ENCODE measurements at places on chromosomes 16 and 17.

- no peak for DNase-seq
Measured at GRCh38 chr16:86317813-86318650, 192.3 kb upstream of the FOXF1 start.

- peak; percentile 30 for DNase-seq
Measured at GRCh38 chr17:31008374-31009041, 37.7 kb downstream of the RNF135 start.

DNA sequence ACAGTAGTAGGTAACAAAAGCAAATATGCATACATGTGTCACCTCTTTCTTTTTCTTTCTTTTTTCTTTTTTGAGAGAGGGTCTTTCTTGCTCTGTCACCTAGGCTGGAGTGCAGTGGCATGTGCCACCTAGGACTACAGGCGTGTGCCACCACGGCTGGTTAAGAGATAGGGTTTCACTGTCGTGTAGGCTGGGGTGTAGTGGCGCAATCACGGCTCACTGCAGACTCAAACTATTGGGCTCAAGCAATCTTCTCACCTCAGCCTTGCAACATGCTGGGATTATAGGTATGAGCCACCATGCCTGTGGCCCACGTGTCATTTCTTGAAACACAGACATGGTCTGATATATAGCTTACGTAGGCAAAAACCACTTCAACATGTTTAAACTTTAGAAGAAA lies 397.7 kb upstream of the PMFBP1 start:
- DNase-seq, result no peak

DNA sequence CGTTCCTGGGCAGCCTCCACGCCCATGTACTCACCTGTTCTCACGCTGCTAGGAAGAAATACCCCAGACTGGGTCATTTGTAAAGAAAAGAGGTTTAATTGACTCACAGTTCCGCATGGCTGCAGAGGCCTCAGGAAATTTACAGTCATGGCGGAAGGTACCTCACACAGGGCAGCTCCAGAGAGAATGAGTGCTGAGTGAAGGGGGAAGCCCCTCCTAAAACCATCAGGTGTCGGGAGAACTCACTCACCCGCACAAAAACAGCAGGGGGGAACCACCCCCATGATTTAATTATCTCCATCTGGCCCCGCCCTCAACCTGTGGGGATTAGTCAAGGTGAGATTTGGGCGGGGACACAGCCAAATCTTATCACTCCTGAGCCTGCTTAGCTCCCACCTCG lies 18.2 kb downstream of the RAB40C start:
- no peak for DNase-seq

DNA sequence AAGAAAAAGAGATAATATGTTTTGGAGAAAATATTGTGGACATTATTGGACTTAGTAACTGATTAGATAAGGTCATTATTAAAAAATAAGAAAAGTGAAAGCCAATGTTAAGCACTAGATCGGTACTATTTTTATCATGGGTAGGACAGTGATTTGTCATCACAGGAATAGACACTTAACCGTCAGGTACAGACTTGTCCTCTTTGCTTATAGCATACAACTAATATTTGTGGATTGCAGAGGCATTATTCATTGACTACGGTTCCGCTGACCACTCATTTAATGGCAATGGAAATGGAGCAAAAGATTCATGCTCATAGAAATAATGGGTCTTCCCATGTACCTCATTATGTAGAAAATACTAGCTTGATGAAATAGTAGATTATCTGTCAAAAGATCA lies 596.3 kb upstream of the CA10 start:
- DNase-seq, result no peak

GRCh38 chr17:8080208-8080798 lies 7.2 kb downstream of the ALOX12B start:
- no peak for DNase-seq

DNA sequence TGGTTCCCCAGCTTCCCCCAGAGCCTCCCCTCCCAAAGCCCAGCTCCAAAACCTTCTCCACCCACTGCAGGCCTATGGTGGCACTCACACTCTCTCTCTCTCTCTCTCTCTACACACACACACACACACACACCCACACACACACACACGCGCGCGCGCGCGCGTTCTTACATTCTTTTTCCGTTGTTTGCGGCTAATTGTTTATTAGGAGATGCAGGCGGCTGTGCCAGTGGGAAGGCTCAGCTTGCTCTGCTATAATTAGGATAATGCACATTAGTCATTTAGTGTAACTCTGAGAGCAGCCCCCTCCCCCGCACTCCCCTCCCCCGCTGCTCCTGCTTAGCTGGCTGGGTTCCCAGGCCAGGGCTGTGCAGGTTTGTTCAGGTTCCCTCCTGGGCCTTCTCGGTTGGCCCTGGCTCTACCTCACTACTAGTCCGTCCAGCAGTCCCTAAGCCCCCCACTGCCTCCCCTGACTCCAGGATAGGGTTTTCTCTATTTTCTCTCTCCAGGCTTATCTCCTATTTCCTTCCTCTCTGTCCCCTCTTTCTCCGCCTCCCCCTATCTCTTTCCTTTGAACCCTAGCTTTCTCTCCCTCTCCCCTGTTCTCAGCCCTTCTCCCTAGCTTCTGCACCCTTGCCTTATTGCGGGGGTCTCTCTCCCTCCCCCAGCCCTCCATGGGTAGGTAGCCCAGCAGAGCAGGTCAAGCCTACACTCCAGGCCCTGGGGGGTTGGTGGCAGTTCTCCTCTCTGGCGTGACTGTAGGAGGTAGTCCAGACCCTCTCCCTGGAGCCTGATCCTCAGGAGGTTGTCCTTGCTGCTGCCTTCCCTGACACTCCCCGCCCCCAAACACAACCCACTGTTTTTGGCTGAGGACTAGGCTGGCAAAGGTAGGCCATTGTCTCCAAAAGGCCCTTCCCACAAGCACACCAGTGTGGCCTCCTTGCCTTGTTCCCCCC lies 34.0 kb downstream of the TMEM132E start:
- DNase-seq, result peak; percentile 89

GRCh38 chr16:16861546-16861945 lies 482.6 kb downstream of the NPIPA7 start:
- peak; percentile 48 for DNase-seq

GRCh38 chr17:14557480-14557879 lies 256.6 kb downstream of the HS3ST3B1 start:
- DNase-seq, result no peak

- DNase-seq, result no peak
Measured at GRCh38 chr17:79927136-79927661, 88.0 kb upstream of the CBX4 start.

- DNase-seq, result no peak
Measured at GRCh38 chr17:12691173-12691572, 25.5 kb downstream of the MYOCD start.

DNA sequence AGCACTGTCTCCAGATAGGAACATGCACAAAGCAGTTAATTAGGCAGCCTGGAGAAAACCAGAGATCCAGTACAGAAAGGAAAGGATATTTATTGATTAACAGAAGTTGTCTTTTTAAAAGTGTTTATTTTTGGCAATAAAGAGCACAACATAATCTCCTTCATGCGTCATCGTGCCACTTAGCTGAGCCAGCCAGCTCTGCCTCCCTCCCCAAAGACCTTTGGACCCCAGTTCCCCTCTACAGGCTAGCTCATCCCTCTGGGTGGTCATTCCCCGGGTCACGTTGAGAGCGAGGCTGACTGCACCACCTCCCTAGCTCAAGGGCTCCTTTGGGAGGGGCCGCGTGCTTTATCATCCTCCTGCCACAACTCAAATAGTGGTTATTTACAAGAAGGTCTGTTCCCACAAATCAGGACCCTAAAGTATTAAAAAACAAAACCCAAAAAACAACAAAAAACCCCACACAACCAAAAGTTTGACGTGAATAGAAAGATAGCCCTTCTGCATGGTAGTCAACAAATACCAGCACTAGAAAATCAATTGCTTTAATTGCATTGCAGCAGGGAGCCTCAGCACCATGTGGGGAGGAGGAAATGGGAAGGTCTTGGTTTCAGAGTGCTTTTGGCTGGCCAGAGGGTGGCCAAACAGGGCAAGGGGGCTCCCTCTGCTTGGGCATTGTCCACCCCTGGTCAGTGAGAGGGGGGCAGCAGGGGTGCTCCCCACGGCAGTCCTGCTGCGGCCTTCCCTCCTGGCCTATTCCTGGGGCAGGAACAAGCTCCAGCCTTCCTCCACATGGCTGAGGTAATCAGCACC lies 9.6 kb downstream of the POLR2C start:
- DNase-seq, result no peak

DNA sequence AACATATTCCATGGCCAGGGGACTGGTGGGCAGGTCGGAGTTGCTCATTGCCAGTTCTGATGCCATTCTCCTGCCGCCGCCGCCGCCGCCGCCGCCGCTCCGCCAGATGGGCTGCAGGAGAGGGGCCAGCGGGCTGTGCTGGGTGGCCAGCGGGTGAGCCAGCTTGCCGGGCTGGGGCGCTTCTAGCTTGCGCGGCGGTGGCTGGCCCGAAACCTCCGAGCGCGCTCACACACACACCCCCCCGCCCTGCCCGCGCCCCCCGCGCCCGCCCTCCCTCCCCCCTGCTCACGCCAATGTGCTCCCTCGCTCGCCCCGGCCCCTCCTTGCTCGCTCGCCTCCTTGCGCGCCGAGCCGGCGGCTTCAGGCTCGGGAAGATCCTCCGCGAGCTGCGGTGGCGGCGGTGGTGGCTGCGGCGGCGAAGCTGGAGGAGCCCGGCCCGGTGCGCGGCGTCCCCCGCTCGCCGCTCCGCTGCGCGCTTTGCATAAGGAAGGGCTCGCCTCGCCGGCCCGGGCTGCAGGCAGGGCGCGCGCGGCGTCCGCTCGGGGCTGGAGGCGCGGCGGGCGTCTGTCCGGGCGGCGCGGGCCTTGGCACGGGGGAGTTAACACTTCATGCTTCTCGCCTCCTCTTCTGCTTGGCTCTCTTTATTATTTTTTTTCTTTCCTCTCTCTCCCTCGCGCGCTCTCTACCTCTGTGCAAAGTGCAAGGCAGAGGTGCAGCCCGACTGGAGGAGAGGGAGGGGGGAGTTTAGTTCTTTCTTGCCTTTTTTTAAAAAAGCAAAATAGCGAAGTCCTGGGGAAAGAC lies 500 bp downstream of the MAF start:
- DNase-seq, result peak; percentile 66

GRCh38 chr17:7589204-7589868 lies 558 bp downstream of the SOX15 start:
- DNase-seq, result peak; percentile 93

GRCh38 chr17:9981344-9981915 lies 76.4 kb upstream of the RCVRN start:
- DNase-seq, result no peak

DNA sequence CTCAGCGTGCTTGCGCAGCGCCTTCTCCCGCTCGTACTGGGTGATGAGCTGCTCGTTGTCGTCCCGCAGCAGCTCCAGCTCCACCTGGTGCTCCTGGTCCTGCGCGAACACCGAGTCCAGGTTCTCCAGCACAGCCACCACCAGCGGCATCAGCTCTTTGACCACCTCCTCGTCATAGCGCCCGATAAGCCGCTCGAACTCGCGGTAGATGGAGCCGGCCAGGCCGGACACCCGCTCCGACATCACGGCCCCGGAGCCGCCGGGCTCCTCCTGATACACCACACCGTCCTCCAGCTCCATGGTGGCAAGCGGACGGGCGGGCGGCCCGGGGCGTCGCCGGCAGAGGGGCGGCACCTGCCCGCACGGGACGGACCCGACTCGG lies 320 bp downstream of the SPAG9 start:
- DNase-seq, result peak; percentile 59

GRCh38 chr17:75774471-75774990 lies 9.5 kb upstream of the GALK1 start:
- DNase-seq, result no peak

DNA sequence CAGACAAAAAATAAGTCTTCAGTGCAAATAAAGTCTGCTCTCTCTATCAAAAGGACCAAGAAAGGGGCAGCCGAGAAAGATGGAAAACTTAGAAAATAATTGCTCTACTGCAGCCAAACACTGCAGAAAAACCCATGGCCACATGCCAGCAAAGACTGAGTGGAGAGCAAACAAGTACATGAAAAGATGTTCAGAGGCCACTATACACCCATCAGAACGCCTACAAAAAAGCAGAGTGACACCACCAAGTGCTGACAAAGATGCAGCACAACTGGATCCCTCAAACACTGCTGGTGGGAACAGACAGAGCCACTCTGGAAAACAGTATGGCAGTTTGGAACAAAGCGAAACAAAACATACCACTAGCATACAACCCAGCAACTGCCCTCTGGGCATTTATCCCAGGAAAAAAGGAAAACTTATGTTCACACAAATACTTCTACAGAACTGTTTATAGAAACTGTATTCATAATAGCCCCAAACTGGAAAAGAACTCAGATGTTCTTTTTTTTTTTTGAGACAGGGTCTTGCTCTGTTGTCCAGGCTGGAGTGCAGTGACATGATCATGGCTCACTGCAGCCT lies 36.7 kb downstream of the KIAA0753 start:
- peak; percentile 11 for DNase-seq

GRCh38 chr17:40068129-40068581 lies 5.4 kb downstream of the THRA start:
- no peak for DNase-seq

- no peak for DNase-seq
Measured at GRCh38 chr16:19363740-19364139, 53.9 kb upstream of the TMC5 start.

DNA sequence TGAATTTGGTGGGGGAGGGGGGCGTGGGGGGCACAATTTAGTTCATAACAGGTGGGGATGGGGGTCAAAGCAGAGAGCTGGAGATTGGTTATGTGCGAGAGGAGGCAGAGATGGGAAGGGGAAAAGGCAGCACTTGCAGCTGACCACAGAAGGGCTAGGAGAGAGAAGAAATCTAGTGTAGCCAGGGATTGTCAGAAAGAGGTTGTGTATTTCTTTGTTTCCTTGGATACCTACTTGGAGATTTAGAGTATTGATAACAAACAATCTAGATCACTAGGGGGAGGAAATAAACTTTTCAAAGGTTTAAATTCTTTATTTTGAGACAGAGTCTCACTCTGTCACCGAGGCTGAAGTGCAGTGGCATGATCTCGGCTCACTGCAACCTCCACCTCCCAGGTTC lies 47.1 kb upstream of the YPEL2 start:
- no peak for DNase-seq

- no peak for DNase-seq
Measured at GRCh38 chr16:81251871-81252270, 13.4 kb downstream of the BCO1 start.

DNA sequence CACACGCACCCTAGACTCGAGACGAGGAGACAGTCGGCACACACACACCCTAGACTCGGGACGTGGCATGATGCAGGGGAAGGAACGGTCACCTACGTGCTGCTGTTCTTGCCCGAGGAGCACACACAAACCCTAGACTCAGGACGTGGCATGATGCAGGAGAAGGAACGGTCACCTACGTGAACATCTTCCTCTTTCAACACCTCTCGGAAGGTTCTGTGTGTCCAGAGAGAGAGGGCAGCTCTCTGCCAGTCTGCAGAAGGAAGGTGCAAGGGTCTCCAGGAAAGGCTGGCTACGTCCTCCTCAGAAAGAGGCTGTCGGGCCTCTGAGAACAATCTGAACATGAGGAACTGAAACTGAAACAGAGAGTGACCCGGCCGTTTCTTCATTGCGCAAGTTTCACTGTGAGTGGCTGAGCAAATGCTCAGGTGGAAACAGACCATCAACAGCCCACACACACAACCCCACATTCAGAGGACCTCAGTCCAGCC lies 43.4 kb downstream of the ZNF276 start:
- no peak for DNase-seq

GRCh38 chr17:78180083-78180482 lies 6.8 kb downstream of the TK1 start:
- DNase-seq, result no peak
